ENCODE measurements at places on chromosomes 1 and 21.

- DNase-seq, result no peak
Measured at GRCh38 chr1:203138066-203138465, 10.5 kb downstream of the ADORA1 start.

GRCh38 chr1:207056673-207057072 lies 3.6 kb downstream of the PFKFB2 start:
- no peak for DNase-seq

GRCh38 chr1:38693031-38693430 lies 166.5 kb downstream of the RRAGC start:
- DNase-seq, result no peak

GRCh38 chr1:40722622-40723021 lies 31.1 kb downstream of the NFYC start:
- DNase-seq, result no peak

- DNase-seq, result no peak
Measured at GRCh38 chr1:181508486-181509165, 25.3 kb downstream of the CACNA1E start.

DNA sequence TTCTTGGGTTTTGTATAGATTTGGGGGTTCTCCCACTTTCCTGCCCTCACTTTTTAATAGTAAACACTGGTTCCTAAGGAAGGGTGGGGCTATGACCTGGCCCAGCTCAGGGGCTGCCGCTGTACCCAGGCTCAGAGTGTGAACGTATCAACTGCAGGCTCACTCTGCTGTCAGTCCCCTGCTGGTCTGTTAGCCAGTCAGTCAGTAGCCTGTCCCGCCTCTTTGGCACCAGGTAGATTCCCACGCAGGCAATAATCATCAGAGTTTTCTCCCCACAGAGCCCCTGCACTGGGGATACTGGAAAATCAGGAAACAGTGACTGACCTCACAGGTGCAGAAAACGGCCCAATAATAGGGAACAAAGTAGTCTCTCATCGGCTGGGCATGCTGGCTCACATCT lies 15.0 kb upstream of the ALPL start:
- DNase-seq, result no peak

- no peak for DNase-seq
Measured at GRCh38 chr1:36733748-36734147, 251.0 kb upstream of the CSF3R start.

DNA sequence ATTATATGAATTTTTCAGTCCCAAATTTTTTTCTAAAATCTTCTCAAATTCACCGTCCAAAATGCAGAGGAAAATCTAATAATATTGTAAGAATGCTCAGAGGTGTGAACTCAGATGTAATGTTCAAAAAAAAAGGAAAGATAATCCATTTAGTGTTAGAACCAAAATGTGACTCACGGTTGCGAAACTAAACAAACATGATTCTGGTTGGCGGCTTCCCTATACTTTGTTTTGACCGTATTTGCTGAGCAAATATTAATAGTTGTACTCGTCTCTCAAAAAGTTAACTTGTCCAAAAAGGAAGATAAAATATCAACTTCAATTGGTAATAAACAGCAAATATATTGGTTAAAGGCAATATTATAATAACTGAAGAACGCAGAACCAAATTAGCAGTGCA lies 34.4 kb downstream of the ZSWIM5 start:
- no peak for DNase-seq

- DNase-seq, result no peak
Measured at GRCh38 chr1:54754486-54755285, 9.6 kb downstream of the PARS2 start.

- DNase-seq, result no peak
Measured at GRCh38 chr1:2146836-2147517, 47.6 kb downstream of the FAAP20 start.

DNA sequence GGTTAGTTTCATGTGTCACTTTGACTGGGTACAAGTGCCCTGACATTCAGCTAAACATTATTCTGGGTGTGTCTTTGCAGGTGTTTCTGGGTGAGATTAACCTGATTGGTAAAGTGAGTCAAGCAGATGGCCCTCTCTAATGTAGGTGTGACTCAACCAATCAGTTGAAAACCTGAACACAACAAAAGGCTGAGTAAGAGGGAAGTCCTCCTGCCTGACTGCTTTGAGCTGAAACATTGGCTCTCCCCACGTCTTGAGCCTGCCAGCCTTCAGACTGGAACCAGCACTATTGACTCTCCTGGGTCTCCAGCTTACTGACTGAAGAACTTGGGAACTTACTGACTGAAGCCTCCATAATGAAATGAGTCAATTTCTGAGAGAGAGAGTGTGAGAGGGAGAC lies 70.0 kb upstream of the C21orf91 start:
- DNase-seq, result no peak

- no peak for DNase-seq
Measured at GRCh38 chr1:115676498-115677181, 34.9 kb downstream of the VANGL1 start.

- no peak for DNase-seq
Measured at GRCh38 chr1:114316204-114316603, 162.5 kb upstream of the SYT6 start.

GRCh38 chr1:2555634-2556276 lies 416 bp upstream of the TNFRSF14 start:
- peak; percentile 78 for DNase-seq

- no peak for DNase-seq
Measured at GRCh38 chr1:216212826-216213225, 210.4 kb downstream of the USH2A start.

DNA sequence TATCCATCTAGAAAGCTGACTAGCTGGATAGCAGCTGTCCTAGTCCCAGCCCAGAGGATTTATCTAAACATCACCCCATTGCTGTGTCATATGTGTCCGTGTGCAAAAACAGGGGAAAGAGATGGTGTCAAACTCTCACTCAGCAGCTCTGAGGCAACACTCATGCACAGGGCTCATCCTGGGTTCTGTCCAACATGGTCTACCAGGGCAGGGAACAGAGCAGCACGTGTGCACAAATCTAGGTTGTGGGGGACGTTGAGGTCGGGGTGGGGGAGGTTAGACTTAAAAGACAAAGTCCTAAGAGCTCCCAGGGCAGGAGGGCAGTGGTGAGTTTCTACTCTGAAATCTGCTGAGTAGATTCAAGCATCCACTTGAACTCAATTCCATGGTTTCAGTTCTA lies 16.2 kb downstream of the PI4KB start:
- DNase-seq, result no peak

GRCh38 chr1:4301007-4301406 lies 353.4 kb upstream of the AJAP1 start:
- DNase-seq, result no peak

DNA sequence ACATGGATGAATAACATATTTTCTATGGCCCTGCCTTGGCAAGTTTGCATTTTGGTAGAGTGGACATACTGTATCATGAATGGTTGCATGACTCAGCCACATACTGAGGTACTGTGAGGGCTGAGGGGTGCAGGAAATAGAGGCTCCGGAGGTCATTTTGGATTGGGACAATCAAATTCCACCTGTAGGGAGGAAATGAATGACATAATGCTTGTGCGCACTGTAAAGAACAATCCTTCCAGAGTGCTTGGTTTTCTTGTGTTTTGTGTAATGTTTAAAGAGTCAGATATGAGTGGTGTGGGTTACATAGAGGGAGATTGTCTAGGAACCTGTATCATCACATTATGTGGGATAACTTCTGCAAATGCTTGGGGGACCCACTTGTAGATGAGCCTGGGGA lies 329.9 kb upstream of the PROX1 start:
- no peak for DNase-seq

GRCh38 chr1:209983953-209984352 lies 45.9 kb downstream of the SYT14 start:
- no peak for DNase-seq

GRCh38 chr1:222813866-222814535 lies 838 bp upstream of the DISP1 start:
- no peak for DNase-seq

- no peak for DNase-seq
Measured at GRCh38 chr1:32341186-32341757, 5.2 kb upstream of the MARCKSL1 start.

DNA sequence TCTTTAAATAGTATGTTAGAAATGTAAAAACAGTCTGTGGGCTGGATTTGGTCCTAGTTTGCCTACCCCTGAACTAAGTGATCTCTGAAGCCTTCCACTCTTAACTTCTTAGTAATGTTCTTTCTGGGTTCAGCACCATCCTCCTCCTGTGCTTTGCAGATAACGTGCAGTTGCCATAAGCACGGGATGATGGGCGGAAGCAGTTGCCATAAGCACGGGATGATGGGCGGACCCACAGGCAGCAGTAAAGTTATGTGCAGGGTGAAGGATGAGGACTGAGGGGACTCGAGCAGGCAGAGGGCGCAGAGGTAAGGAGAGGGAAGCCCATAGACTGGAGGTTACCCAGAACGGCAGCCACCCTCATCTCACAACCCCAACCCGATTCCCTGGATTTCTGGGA lies 25.6 kb downstream of the GPA33 start:
- DNase-seq, result no peak

DNA sequence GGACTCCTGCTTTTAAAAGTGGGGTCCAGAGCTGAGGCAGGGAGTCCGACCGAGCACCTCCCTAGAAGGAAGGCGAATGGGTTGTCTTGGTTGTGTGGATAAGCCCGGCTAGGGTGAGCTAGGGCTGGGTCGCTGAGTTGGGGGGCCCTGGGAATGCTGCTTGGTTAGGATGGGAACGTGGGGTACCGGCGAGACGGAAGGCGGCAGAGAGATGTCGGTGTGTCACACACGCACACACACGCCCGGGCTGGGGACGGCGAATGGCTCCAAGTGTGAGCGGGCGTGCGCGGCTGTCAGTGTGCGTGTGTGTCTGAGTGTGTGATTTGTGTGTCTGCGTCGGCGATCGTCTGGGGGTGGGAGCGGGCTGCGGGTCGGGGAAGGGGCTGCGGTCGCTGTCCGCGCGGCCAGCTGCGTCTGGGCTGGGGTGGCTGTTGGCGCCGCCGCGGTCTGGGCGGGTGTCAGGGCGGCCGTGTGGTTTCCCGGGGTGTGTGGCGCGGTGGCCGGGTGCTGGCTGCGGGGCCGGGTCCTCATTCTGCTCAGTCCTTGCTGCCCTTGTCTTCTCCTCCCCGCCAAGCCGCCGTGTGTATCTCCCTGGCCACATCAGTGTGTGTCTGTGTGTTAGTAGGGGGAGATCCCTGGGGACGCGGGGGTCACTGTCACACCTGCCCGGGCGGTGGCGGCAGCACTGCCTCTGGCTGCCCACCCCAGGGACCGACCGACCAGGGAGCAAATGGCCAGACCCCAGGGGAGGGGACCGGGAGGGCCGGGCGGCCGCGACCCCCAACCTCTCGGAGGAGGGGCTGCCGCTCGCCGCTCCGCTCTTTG lies 1.1 kb downstream of the EFNA3 start:
- DNase-seq, result no peak

DNA sequence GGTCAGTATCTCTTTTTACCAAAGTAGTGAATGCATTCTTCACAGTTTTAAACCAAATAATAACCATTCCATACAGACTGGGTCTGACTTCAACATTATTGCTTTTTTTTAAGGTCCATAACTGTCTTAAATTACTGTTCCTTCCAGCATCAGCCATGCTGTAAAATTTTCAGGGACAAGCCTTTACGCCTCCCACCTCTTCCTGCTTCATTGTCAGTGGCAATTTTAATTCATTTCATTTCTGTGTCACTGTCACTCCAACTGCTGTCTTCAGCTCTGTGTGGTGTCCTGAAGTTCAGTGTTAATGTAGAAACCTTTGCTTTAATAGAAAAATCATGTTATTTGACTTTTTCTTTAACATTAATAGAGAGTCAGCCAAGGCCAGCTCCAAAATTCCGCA lies 365.6 kb upstream of the PTBP2 start:
- DNase-seq, result no peak

DNA sequence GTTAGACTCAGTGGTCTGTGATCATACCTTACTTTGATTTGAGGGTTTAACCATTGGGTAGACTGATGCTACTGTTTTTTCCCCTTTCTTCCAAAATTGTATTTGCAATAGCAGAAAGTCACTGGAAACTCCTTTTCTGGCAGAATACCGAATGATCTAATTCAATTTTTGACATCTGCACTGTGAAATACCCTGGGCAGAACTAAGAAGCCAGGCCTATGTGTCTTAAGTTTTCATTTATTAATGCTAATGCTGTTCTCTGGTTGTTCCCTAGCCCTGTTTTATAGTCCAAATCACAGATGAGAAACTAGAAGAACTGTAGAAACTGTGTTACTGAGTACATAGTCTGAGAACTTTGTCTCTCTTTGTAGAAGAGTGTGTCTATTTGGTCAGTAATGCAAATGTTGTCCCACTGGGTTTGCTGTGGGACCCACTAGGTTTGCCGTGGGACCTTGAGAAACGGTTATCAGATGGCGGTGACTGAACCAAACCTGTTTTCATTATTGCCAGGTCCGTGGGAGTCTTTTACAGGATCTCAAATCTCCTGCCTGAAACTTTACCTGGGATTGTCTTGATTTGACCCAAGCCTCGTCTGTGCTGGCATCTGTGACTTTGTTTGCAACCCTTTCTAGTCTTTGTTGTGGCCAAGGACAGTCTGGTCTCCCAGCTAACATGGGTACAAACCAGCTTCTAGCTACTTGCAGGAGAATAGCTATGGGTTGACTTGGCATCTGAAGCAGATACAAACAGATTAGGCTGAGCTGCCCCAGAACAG lies 41.4 kb downstream of the PEX14 start:
- no peak for DNase-seq

DNA sequence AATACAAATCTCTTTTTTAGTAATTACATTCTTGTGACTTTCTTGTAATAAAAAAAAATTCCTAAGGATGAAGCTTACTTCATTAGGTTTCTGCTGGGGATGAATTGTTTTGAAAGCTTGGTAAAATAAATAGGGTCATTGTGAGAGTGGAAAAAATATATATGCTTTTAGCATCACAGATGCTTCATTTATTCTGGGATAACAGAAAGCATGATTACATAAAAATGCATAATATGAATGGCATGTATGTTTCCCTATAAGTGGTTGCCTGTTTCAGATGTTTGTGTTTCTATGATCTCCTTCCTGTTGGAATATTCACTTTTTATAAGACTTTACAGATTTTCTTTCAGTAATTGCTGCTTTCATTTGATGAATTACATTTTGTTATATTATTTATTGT lies 42.3 kb downstream of the HMCN1 start:
- DNase-seq, result no peak

- DNase-seq, result no peak
Measured at GRCh38 chr1:185716095-185716494, 18.1 kb upstream of the HMCN1 start.

DNA sequence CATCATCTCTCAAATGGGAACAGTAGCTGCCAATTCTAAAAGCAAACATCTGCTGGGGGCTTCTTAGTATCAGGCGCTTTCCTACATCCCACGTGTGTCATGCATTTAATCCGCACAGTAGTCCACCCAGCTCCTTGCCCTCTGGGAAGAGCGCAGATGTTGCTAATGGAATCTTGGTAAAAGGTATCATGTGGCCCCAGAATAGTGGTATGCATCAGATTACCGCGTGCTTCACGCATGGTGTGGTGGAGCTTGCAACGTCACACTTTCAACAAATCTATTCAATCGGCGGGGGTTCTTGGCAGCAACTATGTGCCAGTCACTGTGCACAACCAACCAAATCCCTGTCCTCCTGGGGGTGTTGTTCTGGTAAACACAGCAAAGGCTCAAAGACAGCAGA lies 141.0 kb downstream of the HIVEP3 start:
- DNase-seq, result no peak

All from stimulated activated CD4-positive, alpha-beta T cell treated with anti-CD3 and anti-CD28 coated beads, Interleukin-15, amount 100 ng/mL, for 48 hours (primary cell).